Karpas-422 (cell line): ENCODE measurements at places on chromosomes 2 and 18.

DNA sequence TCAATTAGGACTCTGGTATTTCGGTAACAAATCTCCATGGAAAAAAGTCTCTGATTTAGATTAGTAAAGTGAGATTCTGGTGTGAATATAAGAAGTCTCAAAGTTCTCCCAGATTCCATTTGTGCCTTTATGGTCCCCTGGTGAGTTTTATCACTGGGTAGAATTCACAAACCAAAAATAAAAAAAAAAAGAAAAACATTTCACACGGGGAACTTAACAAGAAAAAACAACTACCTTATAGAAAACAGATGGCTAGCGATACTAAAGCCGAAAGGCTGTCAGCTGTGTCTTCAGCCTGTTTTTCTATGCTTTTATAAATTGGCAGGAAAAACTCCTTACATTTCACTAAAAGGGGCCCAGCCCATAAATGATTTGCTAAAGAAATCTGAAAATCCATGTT, 50.6 kb downstream of the COL5A2 start:
- DNase-seq: no peak

GRCh38 chr2:17634997-17635396, 94.5 kb downstream of the VSNL1 start:
- DNase-seq: no peak

DNA sequence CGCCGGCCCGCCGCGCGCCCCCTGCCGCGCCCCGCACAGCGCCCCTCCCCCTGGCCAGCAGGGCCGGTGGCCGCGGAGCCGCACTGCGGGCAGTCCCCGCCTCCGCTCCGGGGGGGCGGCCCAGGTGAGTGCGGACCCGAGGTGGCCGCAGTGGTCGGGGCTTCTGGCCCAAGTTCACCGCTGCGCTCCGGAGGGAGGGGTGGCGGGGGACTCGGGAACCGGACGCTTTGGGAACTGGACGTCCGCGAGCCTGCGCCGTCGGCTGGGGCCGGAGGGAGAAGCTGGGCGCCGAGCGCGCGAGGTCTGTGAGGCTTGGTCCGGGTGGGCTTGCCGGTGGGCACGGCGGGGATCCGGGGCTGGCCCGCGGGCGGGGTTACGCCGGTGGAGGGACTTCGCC, 591 bp upstream of the LDLRAD4 start:
- no peak for DNase-seq

DNA sequence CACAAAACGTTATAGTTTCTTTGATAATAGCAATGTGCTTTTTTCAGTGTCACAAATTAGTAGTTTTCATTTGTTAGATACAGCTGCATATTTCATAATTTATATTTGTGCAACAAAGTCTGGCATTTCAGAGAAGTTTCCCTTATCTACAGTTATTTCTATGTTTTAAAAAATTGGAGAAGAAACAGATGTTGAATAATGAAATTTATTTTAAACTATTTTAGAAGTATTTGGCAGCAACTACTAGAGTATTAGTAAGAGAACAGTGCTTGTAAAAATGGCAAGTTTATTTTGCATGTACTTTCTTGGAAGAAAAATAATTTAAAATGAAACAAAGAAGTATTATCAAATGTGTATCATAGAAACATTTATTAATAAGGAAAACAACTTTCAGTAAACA, 68.6 kb upstream of the COL5A2 start:
- no peak for DNase-seq

- DNase-seq: peak; percentile 99
These were observed at the start of gene PTCD3 for GRCh38 chr2:86105969-86106945. PTCD3 (plus strand) TSS chr2:86106235; CDS start chr2:86106248, 13 bp downstream.

DNA sequence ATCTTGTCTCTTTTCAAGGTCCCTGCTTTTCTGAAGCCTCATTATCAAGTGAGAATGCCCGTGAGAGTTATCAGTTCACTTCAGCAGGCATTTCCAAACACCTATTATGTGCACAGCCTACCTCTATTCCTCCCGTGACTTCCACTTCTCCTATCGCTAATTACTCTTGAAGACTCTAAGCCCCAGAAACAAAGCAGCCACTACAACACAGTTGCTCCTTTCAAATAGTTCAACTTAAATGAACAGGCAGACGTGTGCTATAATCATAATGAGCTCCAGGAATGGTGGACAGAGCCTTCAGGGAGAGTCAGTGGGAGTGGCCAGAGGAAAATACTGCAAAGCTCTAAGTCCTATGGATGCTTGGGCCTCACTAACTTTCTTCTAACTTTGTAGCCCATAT, 159.0 kb downstream of the RDH14 start:
- DNase-seq: no peak

DNA sequence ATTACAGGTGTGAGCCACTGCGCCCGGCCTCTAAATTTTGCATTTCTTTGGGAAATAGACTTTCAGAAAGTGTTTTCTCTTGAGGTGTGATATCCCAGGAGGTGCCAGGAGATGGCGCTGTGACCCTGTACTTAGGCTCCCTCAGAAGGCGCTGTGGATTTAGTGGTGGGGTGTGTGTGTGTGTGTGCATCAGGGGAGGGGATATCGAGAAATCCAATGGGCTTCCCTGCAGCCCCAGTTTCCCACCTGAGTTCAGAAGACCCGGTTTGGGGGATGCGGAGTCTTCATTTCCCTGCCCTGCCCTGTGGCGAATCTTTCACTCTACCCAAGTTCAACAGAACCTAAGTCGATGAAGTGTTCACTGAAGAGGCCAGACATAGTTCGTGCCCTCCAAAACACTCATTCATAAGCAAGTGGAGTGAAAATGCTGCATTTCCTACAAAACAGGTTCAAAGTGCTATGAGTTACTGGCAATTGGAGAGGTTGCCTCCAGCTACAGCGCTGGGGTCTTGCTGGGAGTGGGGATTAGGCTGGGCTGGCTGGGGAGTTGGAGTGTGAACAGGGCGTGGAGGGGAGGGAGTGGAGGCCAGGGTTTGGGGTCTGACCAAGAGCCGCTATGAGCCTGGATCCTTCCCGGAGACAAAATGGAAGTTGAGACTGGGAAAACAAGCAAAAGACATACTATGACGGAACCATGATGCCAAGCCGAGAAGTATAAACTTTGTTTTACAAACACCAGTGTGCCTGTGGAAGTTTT, 6.5 kb upstream of the WNT6 start:
- DNase-seq: peak; percentile 86

GRCh38 chr2:62071126-62071598, 124.8 kb upstream of the B3GNT2 start:
- no peak for DNase-seq

DNA sequence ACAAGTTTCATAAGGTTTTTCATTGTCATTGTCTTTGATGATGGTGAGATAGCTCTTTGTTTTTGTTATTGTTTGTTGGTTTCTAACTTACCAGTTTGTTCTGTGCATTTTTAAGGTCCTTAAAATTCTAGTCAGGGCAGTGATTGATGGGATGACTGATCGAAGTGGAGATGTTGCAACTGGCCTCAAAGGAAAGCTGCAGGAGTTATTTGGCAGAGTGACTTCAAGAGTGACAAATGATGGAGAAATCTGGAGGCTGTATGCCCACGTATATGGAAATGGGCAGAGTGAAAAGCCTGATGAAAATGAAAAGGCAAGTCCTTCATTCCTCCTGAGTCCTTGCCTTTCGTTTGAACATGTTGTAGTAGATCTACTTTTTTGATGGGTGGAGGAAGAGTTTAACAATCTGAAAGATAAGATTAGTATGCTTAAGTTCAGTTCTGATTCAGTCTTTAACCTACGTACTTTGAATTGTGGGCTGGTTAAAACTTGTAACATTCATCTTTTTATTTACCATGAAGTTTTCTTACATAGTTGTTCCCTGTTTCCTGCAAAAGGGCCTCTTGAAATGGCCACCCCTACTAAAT, 135.8 kb upstream of the LTBP1 start:
- no peak for DNase-seq

GRCh38 chr2:36469710-36470109, 114.1 kb downstream of the CRIM1 start:
- DNase-seq: no peak

DNA sequence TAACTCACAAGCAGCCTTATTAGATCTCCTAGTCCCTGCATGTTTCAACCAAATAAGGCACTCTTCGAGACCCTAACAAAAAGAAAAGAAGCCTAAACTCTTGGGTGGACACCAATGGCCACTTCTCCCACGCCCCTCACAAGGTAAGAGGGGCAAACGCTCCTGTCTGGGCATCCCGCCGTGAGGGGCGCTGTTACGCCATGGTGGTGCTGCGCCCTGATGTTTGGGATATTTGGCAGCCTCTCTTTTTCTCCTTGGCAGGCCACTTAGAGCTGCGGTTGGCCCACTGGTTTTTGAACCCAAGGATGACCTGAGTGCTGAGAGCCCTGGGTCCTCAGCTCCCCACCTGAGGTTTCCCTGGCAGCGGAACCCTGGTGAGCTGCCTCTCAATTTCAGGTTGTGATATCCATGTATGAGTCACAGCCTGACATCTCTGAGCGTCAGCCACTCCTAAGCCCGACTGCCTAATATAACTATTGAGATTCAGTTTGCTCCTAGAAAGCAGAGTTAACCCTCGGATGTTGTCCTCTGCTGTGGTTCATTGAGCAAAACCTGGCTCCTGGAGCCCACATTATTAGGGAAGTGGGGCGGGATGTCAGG, 103.3 kb downstream of the COL6A3 start:
- DNase-seq: no peak

GRCh38 chr2:106867196-106867953, 18.6 kb downstream of the ST6GAL2 start:
- DNase-seq: peak; percentile 31

DNA sequence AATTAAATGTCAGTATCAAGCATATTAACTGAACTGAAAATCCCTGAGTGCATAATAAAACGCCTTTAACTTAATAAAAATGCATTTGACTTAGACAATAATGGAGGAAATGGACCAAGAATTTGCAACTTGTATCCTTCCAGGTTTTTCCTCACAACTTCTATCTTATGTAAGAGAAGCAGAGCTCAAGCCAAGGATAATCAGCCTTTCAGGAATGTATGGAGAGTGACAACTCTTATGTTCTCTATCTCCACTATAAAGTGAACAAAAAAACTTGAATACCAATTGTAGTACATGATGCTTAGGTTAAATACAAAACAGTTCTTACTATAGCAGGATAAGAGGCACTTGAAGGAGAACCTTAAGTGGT, 64.8 kb upstream of the CYP26B1 start:
- DNase-seq: no peak

DNA sequence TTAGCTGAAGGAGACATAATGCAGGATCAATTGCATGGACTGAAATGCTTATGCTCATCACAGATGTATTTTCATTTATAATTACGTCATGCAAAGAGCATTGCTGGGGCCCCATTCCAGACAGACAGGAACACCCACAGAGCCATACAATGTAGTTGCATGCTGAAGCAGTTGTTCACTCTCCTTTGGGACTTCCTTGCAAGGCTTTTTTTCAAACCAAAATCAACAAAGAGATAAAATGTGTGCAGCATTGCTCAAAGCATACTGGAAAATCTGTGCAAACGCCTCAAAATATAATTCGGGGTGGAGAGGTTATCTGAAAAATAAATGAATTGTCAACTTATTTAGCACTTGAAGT, 463.2 kb downstream of the CDH2 start:
- DNase-seq: no peak

DNA sequence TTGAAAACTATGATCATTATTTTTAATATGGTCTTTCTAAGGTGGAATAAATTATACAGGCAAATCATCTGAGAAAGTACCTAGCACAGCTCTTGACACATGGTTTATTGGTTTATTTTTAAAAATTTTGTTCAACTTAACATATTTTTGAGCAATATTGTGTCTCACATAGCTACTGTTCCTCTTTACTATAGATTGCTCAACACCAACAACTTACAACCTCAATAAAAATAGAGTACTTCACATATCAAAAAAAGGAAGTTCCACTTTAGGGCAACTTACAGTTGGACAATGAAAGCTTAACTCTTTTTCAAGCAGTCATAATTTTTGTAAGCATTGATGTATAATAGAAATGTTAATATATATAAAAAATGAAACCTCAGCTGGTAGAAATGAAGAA, 440.9 kb upstream of the UBE2E3 start:
- no peak for DNase-seq

DNA sequence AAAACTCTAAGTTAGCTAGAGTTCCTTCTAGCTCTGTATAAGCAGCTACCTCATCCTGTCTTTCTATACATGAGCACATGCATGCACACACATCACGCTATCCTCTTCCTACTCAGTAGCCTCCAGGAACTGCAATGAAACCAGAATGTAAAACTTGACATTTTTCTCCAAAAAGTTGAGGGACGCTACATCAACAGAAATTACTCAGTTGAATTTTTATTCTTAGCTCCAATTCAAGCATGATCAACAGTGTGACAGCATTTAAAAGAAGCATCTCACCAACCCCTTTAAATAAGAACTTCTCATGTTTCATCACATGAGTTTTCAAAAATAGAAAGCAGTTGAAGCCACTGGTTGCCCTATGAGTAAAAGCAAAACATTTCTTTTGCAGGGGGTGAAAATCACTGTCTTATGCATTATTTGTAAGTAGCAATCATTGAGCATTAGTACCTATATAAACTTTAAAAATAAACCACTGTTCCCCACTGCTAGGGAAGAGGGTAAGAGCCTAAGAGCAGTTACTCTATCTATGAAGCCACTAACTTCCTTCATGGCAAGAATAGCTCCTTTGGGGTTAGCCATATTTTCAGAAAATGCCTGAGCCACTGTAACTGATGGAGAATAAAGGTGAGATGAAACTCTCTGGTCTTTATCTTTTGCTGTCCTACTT, 77.9 kb upstream of the ARL5A start:
- DNase-seq: no peak

GRCh38 chr2:145753966-145754365, 1234.0 kb upstream of the ZEB2 start:
- DNase-seq: no peak

DNA sequence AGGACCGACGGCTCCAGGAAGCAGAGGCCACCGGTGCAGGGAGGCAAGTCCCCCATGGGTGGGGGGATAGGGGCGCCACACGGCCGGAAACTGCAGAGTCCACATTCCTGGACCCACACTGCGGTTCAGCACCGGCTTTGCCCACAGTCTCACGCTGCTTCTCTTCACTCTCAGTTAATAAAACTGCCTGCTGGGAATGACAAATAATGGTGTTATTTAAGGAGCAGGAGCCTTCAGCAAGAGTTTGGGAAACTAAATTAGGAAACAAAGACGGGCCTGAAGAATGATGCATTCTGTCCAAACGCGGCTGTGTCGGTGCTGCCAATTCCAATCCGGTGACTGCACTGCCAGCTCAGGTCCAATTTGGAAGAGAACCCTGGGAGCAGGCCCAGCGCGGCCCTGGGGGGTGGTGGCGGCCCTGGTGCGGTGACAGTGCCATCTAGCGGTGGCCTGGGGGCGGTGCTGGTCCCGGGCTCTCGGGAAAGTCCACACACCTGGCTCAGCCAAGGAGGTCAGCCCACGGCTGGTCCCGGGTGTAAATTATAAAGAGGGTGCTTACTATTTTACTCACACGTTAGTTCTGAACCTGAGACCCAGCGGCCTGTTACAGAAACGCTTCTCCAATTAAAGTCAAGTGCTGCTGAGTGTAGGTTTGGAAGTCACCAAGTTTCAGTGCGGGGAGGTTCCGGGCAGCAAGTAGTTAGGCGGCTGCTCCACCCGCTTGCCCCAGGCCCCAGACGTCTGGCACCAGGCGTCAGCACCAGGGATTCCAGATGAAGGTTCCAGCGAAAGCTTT, 73.1 kb upstream of the PXDN start:
- DNase-seq: peak; percentile 67

GRCh38 chr2:103859238-103859637, 994.7 kb upstream of the POU3F3 start:
- no peak for DNase-seq
